ENCODE measurements at places on chromosomes 1 and 21. TPM values are rescaled to one million over a fixed set of nuclear protein-coding genes. Genes with fewer than 3 reads are reported as not detected.

Gene SYNC
- 3.5 TPM for polyA plus RNA-seq

DNA sequence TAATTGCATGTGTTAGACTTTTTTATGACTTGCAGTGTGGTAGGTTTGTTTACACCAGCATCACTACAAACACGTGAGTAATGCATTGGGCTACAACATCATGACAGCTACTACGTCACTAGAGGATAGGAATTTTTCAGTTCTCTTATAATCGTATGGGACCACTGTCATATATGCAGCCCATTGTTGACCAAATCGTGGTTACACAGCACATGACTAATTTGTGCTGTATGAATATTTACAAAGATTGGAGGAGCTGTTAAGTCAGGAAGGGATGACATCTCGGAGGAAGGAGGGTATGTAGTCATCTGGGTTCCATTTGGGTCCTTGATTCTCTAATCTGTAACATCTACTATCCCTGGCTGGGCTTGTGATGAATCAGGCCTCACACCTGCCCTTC is 270.9 kb downstream of the TNR start:
- no peaks in the 10 kb centered on the region for H3K4me1 ChIP-seq

- no peaks in the 10 kb centered on the region for H3K27me3 ChIP-seq
- H3K4me1 ChIP-seq, result no peaks in the 10 kb centered on the region
- H3K4me3 ChIP-seq, result no peak overlapping the region
- H3K27ac ChIP-seq, result no peak overlapping the region
- no peak for DNase-seq
Measured at GRCh38 chr1:9558946-9559545, 19.8 kb downstream of the SLC25A33 start.

DNA sequence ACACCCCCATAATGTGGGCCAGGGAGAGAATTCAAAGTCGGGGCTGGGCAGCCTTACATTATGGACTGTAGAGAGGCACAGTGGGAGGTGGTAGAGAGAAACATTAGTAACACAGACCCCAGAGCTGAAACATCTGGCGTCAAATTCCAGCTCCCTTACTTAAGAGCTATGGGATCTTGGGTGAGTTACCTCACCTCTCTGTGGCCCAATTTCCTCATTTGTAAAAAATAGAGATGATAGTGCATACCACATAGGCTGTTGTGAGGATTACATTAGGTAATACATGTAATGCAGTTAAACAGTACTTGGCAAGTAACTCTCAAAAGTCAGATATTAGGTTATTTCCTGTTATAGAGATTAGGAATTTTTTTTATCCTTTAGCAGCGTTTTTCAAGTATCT is 160.5 kb upstream of the KIAA0040 start:
- H3K36me3 ChIP-seq, result no peaks in the 10 kb centered on the region
- no peak for DNase-seq
- H3K4me1 ChIP-seq, result no peaks in the 10 kb centered on the region
- H3K4me3 ChIP-seq, result no peak overlapping the region
- peaks cover 8% of the 10 kb centered on the region for H3K27me3 ChIP-seq

- DNase-seq, result no peak
- H3K4me1 ChIP-seq, result peaks cover 4% of the 10 kb centered on the region
- H3K27ac ChIP-seq, result no peak overlapping the region
- H3K27me3 ChIP-seq, result no peaks in the 10 kb centered on the region
- no peak overlapping the region for H3K4me3 ChIP-seq
Measured at GRCh38 chr1:168235548-168235885, 9.7 kb downstream of the SFT2D2 start.

GRCh38 chr1:152580433-152580832 is at the start of gene LCE3D:
TSS of gene LCE3D (minus strand) at chr1:152580516. CDS start at chr1:152579936, 580 bp downstream.
- no peak within 1 kb of the TSS for H3K4me3 ChIP-seq
- H3K4me1 ChIP-seq, result no peaks in the 10 kb centered on the region
- H3K36me3 ChIP-seq, result no peaks in the 10 kb centered on the region
- DNase-seq, result no peak
